ENCODE measurements at places on chromosomes 1 and 21.

DNA sequence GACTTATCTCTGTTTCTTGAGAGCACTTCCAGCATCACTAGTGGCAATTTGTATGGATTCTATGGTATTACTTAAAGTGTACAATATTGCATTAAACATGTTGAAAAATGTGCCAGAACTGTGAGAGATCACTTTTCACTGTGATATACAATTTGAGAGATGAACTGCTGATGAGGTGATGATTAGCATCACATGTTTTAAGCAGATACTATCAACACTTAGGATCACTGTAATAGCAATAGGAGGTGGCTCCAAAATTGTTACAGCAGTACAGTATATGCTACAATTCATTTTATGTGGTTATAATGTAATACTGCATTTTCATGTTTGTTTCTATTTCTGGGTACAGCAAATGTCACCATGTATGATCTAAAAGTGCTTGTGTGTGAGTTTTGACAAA is 570.0 kb downstream of the PTPRC start:
- no peak for DNase-seq

DNA sequence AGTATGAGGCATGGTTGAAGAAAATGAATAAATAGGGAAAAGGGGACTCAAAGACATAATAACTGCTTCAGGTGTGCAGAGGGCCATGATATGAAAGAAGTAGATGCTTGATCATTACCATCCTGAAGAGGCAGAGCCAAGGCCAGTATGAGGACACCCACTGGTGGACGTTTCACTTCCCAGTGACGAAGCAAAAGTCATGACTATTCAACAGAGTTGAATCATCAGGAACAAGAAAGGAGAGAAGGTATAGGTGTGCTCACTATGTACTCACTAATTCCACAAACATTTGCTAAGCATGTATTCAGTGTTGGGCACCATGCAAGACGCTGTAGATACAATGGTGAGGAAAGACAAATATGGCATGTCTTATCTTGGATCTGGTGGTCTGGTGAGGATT is 319.2 kb upstream of the RUNX1 start:
- no peak for DNase-seq

DNA sequence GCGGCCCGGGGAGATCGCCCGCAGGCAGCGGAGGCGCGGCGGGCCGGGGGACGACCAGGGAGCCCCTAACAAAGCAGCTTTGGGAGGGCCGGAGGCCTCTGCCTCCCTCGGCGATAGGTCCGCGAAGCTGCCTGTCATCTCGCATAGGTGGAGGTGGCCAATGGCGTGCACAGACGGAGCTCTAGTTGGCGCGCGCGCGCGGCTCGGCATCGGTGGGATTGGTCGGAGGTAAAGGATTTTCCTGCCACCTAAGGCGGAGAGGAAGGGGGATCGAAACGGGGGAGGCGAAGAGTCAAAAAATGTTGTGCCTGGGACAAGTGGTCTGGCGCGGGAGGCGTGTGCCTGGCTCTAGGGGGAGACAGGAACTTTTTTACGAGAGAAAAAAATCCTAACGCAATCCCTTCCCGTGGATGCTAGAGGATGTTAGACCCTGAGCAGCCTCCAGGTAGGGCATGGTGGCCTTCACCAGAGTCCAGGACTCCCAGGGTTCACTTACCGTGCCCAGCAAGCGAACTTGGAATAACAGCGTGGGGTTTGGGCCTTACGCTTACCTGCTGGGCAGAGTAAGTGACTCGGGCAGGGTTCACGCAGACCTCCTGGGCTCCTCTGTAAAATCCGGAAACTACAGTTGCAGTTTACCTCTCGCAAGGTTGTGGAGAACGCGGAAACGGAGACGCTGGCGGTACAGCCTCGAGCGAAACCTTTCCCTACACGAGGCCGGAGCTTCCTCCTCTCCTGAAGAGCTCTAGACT is 99.9 kb upstream of the SOD1 start:
- peak; percentile 85 for DNase-seq

DNA sequence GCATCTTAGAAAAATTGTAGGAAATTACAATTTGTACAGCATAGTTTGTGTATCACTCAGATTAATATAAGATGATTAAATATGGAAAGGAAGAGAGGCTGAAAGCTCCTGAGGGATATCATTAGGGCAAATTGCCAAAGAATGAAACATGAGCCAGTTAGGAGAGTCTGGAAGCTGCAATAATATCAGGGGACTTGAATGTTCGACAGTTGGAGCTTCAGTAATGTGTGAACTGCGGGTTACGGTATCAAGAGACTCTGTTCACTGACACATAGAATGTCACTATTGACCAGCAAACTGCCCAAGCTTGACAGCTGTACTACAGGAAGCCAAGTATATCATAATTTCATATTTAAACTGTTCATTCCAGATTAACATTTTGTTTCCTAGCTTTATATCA is 157.2 kb downstream of the DENND1B start:
- no peak for DNase-seq

DNA sequence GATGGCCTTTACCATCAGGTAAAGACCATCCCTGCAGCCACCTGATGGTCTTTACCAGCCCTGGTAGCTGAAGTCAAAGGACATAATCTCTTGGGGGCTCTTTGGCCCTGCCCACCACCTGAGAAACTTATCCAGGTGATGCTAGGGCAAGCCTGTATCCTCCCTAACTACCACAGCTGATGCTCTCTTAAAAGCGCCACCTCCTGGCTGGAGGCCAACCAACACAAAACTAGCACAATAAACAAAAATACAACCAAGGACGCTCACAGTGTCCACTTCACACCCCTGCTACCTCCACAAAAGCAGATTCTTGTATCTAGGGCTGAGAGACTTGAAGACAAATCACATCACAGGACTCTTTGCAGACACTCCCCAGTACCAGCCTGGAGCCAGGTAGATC is 357.1 kb upstream of the POU3F1 start:
- DNase-seq: no peak

DNA sequence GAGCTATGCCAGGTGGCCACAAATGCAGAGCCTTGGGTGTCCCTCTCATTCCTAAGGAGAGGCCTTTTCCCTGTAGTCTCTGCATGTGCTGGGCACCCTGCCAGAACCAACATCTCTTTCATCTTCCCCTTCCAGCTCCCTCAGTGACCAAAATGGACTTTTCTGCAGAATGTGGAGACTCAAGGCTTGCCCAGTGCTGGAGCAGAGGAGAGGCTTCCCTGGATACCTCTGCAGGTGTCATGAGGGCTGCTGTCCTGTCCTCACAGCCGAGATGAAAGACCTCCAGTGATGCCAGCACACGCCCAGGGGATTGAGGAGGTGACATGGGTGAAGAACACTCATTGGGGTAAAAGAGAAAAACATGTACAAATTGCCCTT is 347.0 kb upstream of the AJAP1 start:
- no peak for DNase-seq

All from activated CD8-positive, alpha-beta memory T cell treated with anti-CD3 and anti-CD28 coated beads for 1 hour (primary cell).